ENCODE measurements at places on chromosomes 5 and 9.

DNA sequence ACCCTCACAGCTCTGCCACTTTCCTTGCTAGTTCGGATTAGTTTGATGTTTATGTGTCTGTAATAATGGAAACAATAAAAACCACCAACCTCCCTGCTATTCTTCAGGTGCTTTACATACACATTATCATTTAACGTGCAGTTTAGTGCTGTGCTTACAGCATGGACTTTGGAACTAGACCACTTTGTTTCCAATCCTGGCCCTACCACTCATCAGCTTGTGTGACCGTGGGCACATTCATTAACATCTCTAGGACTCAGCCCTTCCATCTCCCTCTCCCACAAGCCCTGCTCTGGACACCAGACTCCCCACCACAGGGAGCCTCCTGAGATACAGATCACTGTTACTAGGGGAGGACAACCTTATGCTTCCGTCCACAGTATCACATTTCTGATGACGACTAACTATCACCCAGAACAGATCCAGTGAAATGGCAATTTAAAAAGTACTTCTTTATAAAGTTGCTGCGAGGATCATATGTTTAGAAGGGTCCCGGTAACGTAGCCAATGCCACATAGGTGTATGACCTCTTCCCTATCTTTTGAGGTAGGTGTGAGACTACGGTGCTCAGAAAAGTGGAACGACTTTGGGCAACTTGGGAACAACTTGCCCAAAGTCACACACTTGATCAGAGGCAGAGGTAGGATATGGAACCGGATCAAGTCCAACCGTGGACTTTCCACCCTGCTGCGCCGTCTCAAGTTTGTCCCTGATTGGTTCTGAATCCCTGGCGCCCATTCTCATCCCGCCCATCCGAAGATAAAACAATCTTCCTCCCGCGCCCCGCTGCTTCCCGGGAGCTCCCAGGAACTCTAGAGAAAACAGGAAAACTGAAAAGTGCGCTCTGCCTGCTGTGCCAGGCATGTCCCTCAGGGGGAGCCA, 132.4 kb upstream of the NIPBL start:
- DNase-seq = no peak

DNA sequence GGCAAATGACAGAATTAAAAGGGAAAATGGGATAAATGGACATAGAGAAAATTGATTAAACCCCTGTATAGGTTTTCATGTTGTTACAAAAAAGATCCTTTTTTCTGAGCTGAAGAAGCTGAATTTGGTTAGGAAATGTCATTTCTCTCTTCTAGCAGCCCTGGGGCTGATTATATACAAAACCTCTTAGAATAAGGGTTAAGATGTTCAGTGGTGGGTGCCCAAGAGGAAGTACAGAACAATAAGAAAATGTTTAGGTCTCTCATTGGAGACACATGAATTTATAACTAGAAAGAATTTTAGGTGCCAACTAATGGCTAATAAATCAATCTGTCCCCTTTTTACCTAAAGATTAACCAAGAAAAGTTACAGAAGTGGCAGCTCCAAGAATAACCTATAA, 14.2 kb downstream of the ABHD17B start:
- no peak for DNase-seq

DNA sequence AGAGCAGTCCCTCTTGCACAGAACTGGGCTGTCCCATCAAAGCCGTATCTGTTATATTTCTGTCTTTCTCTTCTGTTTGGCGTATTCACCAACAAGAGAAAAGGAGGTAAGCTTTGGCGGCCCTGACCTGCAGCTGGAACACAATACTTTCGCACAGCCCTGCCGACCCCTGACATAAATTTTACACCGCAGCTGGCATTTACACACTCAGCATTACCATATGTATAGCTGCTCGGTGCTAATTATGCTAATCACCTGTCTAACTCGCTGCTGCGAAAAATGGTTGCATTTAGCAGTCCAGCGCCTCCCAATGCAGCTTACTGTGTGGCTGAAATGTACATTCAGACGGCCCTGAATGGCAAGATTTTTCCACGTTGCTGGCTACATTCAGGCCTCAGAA, 20.8 kb downstream of the PTCH1 start:
- no peak for DNase-seq

DNA sequence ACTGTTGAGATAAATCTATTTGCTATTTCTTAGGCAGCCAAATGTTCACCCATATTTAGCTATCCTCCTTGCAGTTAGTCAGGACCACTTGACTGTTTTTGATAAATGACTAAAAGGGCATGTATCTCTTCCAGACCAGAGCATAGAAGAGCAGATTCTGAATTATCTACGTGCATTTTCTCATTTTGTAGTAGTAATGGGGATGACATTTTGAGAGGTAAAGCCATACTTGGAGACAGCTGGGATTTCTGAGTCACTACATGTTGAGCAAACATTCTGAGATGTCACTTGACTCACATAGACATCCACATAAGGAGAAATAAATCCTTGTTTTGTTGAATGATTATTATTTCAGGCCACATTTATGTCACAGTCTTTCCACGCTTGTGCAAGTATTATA, 297.6 kb downstream of the CDH10 start:
- no peak for DNase-seq

DNA sequence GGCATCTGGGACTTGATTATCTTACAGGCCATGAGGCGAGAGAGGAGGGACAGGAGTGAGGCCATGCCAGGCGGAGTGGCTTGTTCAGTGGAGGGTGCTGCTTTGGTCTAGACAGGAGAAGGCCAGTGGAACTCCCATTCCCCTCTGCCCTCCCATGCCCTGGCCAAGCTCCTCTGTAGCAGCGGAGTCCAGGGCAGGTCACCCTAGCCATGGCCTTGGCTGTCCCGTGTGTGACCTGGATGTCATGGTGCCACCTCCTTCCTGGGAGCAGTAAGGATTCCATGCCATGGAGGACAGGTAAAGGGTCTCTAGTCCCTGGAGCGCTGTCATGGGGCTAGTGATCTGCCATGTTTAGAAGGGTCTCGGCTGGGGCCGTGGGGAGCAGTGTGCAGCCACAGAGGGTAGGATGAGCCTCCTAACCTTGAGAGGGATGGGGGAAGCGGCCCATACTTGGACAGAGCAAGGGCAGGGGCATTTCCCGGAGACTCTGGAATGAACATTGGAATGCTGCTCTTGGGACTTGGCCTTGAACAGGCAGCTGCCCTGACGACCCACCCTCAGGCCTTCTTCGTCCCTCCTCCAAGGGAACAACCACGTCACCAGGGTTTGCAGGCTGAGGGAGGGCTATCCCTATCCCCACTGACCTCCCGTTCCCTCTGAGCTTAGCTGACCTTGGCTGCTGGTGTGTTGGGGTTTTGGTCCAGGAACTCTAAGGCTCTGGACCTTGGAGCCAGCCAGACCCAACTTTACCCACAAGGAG, 100.4 kb downstream of the DAB2IP start:
- no peak for DNase-seq

- no peak for DNase-seq
Observed at GRCh38 chr9:104586496-104587180, 12.6 kb downstream of the OR13C5 start.

- no peak for DNase-seq
Observed at GRCh38 chr5:74529101-74529500, 111.4 kb downstream of the ENC1 start.

- DNase-seq = no peak
Observed at GRCh38 chr5:138543730-138544104, 681 bp upstream of the ETF1 start.

DNA sequence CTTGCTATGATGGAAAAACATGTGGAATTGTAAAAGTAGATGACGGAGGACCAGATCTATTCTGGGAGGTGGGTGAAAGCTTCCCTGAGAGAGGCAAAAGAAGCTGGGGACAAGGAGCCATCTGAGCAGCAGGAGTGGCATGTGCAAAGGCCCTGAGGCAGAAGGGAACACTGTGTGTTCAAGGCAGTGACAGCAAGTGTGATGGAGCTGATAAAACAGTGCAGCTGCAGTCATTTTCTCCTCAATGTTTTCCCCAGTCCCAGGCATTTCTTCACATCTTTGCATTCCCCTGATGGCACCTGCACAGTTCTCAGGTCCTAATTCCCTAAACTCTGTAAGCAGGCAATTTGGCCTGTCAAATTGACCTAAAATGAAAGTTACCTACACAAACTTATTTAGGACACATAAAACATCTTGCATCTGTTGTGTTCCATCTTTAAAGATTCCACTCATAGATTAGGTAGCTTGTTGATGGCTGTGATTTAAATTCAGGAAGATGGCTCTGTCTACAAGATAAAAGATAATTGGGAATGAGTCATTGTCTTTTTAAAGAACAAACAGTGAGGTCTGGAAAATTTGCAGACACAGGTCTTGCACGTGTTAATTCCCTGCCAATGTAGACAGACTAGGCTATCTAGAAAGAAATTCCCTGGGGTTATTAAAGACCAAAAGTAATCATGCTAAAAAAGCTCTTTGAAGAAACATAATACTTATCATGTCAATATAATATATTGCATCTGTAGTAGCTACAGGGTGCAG, 289.6 kb upstream of the SGCD start:
- DNase-seq = no peak

- no peak for DNase-seq
Observed at GRCh38 chr9:34546834-34547827, 24.3 kb upstream of the ENHO start.

DNA sequence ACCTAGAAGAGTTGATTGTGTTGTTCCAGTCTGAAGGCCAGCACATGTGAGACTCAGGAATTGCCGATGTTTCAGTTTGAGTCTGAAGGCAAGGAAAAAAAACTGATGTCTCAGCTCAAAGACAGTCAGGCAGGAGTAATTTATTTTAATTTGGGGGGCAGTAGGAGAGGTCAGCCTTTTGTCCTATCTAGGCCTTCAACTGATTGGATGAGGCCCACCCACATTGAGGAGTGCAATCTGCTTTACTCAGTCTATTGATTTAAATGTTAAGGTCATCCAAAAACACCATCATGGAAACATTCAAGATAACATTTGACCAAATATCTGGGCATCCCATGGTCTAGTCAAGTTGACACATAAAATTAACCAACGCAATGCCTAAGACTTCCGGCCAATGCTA, 288.9 kb downstream of the CDK5RAP2 start:
- no peak for DNase-seq

GRCh38 chr5:43533646-43534045, 18.7 kb upstream of the C5orf34 start:
- no peak for DNase-seq

GRCh38 chr9:4762886-4763541, 22.0 kb upstream of the AK3 start:
- no peak for DNase-seq

- no peak for DNase-seq
Observed at GRCh38 chr9:97319395-97319794, 11.9 kb downstream of the CCDC180 start.

DNA sequence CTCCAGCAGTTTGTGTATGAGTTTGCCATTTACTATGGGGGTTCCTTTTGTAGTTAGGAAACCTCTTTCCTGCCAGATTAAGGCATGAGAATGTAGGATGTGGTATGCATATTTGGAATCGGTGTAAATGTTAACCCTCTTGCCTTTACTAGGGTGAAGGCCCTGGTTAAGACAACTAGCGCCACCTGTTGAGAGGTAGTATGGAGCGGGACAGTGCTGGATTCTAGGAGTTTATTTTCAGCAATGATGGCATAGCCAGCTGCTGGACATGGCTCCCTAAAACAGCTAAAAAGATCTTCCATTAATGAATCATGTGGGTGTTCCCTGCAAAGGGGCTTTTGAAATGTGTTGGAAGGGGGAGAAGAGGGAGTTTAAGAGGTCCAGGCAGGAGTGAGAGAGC, 30.7 kb upstream of the GPX3 start:
- DNase-seq = no peak

DNA sequence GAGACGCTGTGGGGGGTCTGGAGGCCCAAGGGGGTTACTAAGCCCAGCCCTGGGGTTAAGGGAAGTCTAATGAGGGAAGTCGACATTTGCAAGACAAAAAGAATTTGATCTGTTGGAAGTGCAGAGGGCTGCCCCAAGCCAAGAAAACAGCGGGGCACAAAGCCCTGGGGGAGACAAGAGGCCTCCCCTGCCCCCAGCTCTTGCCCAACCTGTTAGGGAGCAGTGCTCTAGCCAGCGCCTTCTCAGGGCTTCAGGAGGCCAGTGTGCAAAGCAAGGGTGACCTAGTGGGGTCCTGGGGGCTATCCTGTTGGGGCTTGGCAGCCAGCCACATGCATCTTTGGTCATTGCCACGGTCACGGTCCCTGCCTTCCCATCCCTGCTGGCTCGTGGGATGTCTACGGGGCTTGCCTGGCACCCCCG, 25.2 kb downstream of the GFI1B start:
- no peak for DNase-seq

DNA sequence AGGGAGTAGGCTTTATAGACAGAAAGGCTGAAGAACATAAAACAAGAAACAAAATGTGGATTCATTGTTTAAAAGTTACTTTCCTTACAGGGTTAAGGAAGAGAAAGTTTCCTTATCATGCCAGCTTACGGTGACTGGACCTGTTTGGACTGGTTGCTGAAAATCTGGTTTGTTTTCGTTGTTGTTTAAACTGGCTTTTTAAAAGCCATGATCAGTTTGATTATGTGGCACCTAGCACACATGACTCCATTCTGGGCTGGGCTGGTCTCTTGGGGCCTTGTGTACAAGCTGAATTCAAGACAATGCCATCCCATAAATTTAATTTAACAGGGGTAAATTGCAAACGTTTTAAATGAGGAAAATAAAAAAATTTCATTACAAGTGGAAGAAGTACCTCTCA, 18.4 kb upstream of the ZNF474 start:
- no peak for DNase-seq

DNA sequence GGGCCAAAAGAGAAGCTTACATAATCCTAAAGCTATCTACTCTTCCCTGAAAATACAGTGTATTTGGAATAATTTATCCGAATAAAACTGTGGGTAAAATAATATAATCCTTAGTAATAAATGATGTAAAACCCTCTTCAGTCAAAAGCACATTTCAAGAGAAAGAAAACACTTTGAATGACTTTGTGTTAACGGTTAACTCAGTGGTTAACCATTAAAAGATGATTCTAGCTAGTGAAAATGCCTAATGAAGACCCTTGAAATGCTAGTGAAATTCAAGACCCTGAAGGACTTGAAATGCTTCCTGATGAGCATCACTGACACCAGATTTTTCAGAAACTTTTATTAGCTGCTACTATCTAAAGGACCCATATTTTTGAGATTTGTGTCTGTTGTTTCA, 70.7 kb downstream of the COX7C start:
- no peak for DNase-seq

- no peak for DNase-seq
Observed at GRCh38 chr5:84393969-84394368, 9.3 kb upstream of the EDIL3 start.

DNA sequence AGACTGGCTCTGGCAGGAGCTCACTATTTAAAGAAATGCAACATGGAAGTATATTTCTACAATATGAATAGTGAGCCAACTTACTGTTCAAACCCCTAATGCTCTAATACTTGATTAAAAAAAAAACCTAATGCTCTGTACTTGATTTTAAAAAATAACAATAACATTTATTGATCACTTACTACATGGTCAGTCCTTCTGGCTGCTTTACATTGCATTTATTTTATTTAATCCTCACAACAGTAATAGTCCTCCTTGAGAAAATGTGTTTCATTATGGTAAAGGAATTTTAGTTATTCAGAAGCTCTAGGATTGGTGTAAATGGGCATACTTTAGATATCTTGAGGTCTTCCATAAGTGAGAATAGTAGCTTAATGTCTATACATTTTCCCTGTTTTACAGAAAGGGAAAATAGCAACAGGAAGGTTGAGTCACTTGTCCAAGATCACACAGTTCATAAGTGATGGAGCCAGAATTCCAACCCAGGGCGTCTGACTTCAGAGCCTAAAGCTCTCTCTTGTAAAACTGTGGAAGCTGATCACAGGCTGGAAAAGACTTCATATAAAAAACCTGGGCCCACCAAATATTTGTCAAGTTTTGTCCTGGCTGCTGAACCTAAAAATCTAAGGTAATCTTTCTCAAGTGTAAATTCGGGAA, 1.0 kb downstream of the STARD4 start:
- DNase-seq = no peak
